Aorta (tissue), 5 donors: ENCODE measurements at places on chromosomes 6 and 20.

DNA sequence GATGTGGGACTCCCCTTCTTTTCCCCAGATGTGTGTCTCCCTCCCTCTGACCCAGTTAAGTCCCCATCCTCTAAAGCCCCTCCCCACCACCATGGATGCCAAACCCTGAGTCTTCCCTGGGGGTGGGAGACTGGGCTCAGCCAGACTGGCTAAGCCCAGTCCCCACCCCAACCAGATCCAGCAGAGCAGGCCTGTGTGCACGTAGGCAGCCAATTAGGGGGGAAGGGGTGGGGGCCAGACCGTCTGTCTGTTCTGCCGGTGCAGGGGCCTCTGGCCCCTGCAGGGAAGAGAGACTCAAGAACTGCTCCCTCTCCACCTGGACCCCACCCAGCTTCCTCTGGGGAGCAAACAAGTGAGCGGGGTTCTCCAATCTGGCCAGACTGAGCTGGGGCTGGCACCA, 605 bp downstream of the COX4I2 start:
- no peaks in the 10 kb centered on the region for H3K36me3 ChIP-seq
- no peak for DNase-seq
- no peaks in the 10 kb centered on the region for H3K4me1 ChIP-seq
- H3K27ac ChIP-seq: no peak overlapping the region

DNA sequence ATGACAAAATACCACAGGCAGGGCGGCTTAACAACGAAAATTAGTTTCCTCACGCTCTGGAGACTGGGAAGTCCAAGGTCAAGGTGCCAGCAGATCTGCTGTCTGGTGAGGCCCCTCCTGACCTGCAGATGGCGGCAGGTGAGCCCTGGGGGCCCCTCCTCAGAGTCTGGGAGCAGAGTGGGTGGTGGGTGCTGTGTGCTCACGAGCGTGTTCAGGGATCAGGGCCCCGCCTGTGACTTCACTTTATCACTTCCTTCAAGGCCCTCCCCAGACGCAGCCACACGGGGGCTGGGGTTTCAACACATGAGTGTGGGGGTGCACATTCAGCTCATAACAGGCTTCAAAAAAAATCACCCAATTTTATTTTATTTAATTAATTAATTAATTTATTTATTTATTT, 39.3 kb downstream of the SLC2A4RG start:
- no peak overlapping the region for H3K27ac ChIP-seq
- DNase-seq: no peak
- no peaks in the 10 kb centered on the region for H3K36me3 ChIP-seq
- no peaks in the 10 kb centered on the region for H3K27me3 ChIP-seq
- H3K4me3 ChIP-seq: no peak overlapping the region

DNA sequence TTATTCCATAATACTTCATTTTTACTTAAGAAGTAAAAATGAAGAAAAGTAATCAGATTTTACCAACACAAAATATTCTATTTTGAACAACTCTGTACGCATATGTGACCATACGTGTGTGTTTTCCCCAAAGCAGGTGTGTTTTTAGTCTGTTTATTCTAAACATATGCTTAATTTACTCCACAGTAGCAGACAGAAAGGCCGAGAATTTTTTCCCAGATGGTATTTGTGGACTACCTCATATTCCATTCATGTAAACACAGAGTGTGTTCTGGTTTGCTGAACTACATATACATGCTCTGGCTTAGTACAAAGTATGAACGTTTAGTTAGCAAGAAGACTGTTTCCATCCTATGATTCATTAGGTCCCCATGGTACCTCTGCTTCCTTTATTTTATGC, 233.3 kb upstream of the RUNX2 start:
- no peak for DNase-seq
- no peaks in the 10 kb centered on the region for H3K36me3 ChIP-seq
- no peaks in the 10 kb centered on the region for H3K27me3 ChIP-seq

DNA sequence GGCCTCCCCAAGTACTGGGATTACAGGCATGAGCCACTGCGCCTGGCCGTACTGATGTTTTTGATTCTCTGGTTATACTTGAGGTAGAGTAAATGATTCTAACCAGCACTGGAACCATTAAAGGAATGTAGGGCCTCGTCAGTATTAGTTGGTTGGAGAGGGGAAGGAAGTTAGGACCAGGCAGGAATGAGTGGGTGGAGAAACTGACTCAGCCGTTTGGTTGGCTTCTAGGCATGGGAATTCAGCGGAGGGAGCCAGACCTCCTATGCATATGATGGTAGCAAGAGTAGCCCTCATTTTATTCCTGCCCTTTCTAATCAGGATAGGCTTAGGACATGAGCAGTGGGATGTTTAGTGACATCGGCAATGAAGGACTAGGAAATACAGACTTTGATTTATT, 19.0 kb upstream of the SERINC3 start:
- H3K36me3 ChIP-seq: no peaks in the 10 kb centered on the region
- H3K4me1 ChIP-seq: no peaks in the 10 kb centered on the region
- DNase-seq: no peak
- no peaks in the 10 kb centered on the region for H3K27me3 ChIP-seq
- H3K27ac ChIP-seq: no peak overlapping the region
